ENCODE measurements at places on chromosomes 11 and 22.
A peak's percentile ranks its signal among the peaks of the same experiment; 100 is the strongest.

DNA sequence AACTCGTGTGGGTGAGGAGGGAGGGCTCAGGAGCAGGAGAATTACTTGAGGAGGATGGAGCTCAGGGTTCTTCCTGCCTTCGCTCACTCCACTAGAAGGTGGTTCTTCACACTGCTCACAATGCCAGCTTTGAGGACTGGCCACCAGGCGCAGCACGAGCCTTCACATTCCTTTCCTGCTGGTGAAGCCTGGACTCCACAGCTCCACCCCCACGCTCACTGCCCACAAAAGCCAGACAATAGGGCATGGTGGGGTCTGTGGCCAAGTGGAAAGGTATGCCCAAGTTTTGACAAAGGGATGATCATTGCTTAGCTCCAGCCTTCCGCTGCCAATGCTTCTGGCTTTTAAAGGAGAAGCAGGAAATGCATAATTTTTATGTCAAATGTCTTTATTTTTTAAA is 58.0 kb upstream of the FADD start:
- DNase-seq = no peak

GRCh38 chr11:74492974-74493790 is at the start of gene LIPT2:
Gene LIPT2 (minus strand): TSS chr11:74493724. CDS start chr11:74493703, 21 bp downstream.
- DNase-seq = peak; percentile 96

DNA sequence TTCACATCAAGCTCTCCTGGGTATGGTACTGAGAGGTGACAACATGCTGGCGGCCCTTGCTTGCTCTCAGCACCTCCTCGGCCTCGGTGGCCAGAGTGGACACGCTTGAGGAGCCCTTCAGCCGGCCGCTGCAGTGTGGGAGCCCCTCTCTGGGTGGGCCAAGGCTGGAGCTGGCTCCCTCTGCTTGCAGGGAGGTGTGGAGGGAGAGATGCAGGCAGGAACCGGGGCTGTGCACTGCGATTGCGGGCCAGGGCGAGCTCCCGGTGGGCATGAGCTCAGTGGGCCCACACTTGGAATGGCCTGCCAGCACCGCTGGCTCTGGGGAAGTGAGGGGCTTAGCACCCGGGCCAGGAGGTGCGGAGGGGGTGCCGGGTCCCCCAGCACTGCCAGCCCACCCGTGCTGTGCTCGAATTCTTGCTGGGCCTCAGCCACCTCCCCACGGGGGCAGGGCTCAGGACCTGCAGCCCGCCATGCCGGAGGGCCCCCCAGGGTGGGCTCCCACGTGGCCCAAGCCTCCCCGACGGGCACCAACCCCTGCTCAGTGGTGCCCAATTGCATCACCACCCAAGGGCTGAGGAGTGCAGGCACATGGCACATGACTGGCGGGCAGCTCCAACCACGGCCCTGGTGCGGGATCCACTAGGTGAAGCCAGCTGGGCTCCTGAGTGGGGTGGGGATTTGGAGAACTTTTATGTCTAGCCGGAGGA is 106.2 kb downstream of the RAB38 start:
- no peak for DNase-seq

DNA sequence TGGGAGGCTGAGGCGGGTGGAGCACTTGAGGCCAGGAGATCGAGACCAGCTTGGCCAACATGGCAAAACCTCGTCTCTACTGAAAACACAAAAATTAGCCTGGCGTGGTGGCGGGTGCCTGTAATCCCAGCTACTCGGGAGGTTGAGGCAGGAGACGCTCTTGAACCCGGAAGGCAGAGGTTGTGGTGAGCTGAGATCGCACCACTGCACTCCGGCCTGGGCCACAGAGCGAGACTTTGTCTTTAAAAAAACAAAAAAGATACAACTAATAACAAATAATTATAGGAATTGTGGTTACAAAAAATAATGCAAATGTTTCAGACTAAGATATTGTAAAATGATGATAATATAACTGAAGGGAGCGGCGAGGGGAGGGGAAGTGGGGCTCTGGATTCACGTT is 90.3 kb upstream of the RTL6 start:
- DNase-seq = no peak

- DNase-seq = no peak
Measured at GRCh38 chr22:47625013-47625385, 862.5 kb downstream of the TBC1D22A start.

All from ovary (tissue), 10 donors.